ENCODE measurements at places on chromosomes 7 and 10. TPM values are rescaled to one million over a fixed set of nuclear protein-coding genes. Genes with fewer than 3 reads are reported as not detected.

- peak overlapping the region; percentile 50 for H3K4me3 ChIP-seq
- DNase-seq, result no peak
- no peaks in the 10 kb centered on the region for H3K27me3 ChIP-seq
- H3K4me1 ChIP-seq, result peaks cover 14% of the 10 kb centered on the region
Measured at GRCh38 chr10:116274064-116274904, 1.3 kb upstream of the GFRA1 start.

DNA sequence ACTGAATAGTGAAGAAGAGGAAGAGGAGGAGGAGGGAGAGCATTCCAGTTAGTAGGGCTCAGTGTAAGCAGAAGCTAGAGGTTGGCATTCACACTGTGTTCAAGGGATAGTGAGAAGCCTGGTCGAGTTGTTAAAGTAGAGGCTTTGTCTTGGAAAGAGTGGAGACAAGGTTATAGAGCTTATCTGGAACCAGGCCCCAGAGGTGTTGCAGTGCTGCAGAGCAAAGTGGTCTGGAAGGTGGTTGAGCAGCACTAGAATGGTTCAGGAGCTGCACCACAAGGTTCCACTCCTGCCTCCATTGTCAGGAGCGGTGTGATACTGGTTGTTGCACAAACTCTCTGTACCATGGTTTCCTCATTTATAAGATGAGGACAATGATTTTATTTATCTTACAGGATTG is 8.8 kb upstream of the PCGF5 start:
- H3K4me3 ChIP-seq, result no peak overlapping the region
- H3K4me1 ChIP-seq, result no peaks in the 10 kb centered on the region
- H3K36me3 ChIP-seq, result no peaks in the 10 kb centered on the region
- H3K27ac ChIP-seq, result no peak overlapping the region
- DNase-seq, result no peak
- H3K27me3 ChIP-seq, result no peaks in the 10 kb centered on the region

DNA sequence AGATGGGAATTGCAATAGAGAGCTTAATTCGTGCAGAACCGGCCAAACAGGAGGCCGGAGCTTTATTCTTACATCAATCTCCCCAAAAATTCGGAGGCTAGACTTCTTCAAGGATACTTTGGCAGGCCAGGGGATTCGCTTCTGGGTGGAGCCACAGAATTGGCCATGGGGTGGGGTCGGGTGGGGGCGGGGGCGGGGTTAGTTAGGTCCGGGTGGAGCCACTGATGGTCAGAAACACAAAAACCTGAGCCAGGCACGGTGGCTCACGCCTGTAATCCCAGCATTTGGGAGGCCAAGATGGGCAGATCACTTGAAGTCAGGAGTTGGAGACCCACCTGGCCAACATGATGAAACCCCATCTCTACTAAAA is 87.5 kb downstream of the SEPTIN14 start:
- no peak overlapping the region for H3K27ac ChIP-seq
- no peak overlapping the region for H3K4me3 ChIP-seq

DNA sequence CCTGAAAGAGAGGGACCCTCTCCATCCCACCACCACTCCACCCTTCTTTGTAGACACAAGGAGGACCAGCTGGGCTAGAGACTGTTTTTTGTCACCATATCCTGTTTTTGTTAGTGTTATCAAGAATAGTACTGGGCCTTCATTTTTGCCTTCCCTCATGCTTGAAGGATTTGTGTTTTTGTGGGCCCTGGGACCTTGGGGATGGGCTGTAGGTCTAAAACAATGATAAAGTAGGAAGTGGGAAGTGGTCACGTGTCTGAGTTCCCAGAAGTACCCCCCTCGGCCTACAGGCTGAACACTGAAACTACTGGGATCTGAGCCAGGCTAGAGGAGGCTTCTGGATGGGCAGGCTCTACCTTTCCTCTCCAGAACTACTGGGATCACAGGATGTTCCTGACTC is 8.9 kb downstream of the AGFG2 start:
- peak; percentile 52 for DNase-seq
- peaks cover 54% of the 10 kb centered on the region for H3K4me1 ChIP-seq

- H3K27me3 ChIP-seq, result no peaks in the 10 kb centered on the region
- DNase-seq, result no peak
- no peaks in the 10 kb centered on the region for H3K36me3 ChIP-seq
- no peak overlapping the region for H3K27ac ChIP-seq
Measured at GRCh38 chr10:98376485-98376884, 38.5 kb downstream of the PYROXD2 start.

- DNase-seq, result no peak
- no peak overlapping the region for H3K4me3 ChIP-seq
- no peaks in the 10 kb centered on the region for H3K27me3 ChIP-seq
- no peaks in the 10 kb centered on the region for H3K36me3 ChIP-seq
- H3K4me1 ChIP-seq, result no peaks in the 10 kb centered on the region
Measured at GRCh38 chr10:57638411-57638810, 629.3 kb downstream of the IPMK start.

GRCh38 chr10:103781329-103782061 is 73.9 kb downstream of the SH3PXD2A start:
- H3K27me3 ChIP-seq, result no peaks in the 10 kb centered on the region
- DNase-seq, result no peak
- no peaks in the 10 kb centered on the region for H3K36me3 ChIP-seq
- H3K27ac ChIP-seq, result no peak overlapping the region
- peaks cover 24% of the 10 kb centered on the region for H3K4me1 ChIP-seq
- H3K4me3 ChIP-seq, result no peak overlapping the region

DNA sequence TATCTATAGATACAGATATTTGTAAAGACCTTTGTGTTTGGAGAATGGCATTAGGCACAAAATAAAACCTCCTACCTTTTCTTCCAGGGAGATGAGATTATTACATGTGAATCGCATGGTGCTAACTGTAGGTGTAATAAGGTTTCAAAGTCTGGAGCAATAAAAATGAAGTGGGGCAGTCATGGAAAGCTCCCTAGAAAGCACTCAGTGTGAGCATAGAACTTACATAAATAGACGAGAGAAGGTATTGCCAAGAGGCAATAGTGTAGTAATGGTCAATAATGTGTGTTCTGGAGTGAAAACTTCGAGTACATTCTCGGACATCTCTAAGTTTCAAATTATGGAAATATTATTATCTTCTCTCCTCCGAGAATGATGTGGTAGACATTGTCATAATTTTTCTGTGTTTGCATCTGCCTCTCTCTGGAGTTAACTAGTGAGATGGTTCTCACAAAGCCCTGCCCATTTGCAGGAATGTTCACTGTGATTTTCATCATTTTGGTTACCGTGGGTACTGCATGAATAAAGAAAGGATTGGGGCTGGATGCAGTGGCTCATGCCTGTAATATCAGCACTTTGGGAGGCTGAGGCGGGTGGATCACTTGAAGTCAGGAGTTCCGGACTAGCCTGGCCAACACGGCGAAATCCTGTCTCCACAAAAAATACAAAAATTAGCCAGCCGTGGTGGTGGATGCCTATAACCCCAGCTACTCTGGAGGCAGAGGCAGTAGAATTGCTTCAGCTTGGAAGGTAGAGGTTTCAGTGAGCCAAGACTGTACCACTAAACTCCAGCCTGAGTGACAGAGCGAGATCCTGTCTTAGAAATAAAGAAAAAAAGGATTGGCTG is 10.6 kb downstream of the VIM start:
- H3K4me3 ChIP-seq, result no peak overlapping the region
- no peaks in the 10 kb centered on the region for H3K36me3 ChIP-seq
- no peaks in the 10 kb centered on the region for H3K27me3 ChIP-seq
- peaks cover 17% of the 10 kb centered on the region for H3K4me1 ChIP-seq
- DNase-seq, result no peak

DNA sequence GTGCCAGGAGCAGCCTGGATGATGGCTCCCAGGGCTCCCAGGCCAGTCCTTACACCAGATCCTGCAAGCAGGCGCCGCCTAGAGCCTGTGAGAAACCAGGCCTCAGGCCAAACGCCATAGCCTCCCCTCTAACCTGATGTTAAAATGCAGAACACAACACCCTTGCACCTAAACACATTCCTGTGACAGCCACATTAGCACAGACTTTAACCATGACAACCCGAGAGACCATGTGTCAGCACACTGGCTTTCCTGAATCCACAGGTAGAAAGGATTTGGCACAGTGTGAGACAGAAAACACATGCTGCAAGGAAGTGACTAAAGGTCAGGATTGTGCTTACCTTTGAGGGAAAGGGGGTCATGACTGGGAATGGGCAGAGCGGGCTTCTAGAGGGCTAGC is 59.9 kb downstream of the SGMS1 start:
- peaks cover 14% of the 10 kb centered on the region for H3K4me1 ChIP-seq
- H3K36me3 ChIP-seq, result no peaks in the 10 kb centered on the region
- H3K27me3 ChIP-seq, result no peaks in the 10 kb centered on the region
- H3K27ac ChIP-seq, result no peak overlapping the region
- H3K4me3 ChIP-seq, result no peak overlapping the region

- no peak overlapping the region for H3K4me3 ChIP-seq
- H3K4me1 ChIP-seq, result no peaks in the 10 kb centered on the region
- no peaks in the 10 kb centered on the region for H3K36me3 ChIP-seq
- H3K27ac ChIP-seq, result no peak overlapping the region
- DNase-seq, result no peak
- no peaks in the 10 kb centered on the region for H3K27me3 ChIP-seq
Measured at GRCh38 chr10:47245731-47246350, 54.2 kb upstream of the GDF10 start.

- H3K36me3 ChIP-seq, result no peaks in the 10 kb centered on the region
- H3K27ac ChIP-seq, result no peak overlapping the region
- no peaks in the 10 kb centered on the region for H3K27me3 ChIP-seq
- peak; percentile 32 for DNase-seq
Measured at GRCh38 chr7:36487756-36488336, 98.2 kb downstream of the ANLN start.

DNA sequence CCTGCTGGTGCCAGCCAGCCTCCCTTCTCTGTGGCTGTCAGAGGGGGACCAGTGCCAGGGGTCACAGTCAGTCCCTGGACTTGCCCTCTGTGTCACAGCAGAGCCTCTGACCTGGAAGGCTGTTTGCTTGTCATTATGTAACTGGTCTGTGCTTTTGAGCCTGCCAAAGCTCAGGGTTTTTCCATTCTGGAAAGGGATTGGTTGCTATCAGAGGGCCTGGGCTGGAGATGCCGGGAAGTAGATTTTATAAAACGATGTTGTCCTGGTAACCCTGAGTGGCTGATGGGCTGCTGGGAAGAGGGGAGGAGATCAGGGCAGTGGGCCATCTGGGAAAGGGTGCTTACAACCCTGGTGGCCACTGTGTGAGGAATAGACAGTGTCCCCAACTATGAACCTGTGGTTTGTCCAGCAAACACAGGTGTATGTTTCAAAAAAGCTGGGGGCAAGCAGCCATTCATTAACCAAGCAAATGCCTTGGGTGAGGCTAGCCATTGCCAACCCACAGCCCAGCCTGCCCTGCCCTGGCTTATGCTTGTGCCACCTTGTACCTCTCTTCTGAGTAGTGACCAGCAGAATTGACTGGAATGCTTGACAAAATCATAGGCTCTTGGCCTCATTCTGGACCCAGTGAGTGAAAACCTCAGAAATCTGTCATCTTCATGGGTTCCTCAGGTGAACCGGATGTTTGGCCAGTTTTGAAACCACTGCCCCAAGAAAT is 21.6 kb downstream of the SFTPD start:
- H3K27me3 ChIP-seq, result no peaks in the 10 kb centered on the region
- H3K27ac ChIP-seq, result peak overlapping the region; percentile 32

DNA sequence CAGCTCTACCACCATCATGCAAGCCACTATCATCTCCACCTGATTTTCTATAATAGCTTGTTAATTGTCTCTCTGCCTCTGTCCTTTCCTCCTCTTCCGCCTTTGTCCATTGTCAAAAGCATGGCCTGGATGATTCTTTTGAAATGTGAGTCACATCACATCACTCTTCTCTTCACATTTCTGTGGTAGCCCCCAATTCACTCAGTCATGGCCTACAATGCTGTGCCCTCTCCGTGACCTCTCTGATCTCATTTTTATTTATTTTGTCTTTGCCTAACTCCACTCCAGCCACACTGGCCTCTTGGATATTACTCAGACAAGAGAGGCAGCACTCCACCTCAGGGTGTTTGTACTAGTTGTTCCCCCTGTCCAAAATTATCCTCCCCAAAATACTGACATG is 4.9 kb upstream of the ABCB4 start:
- H3K27me3 ChIP-seq, result no peaks in the 10 kb centered on the region
- no peaks in the 10 kb centered on the region for H3K4me1 ChIP-seq
- no peaks in the 10 kb centered on the region for H3K36me3 ChIP-seq
- DNase-seq, result no peak
- H3K4me3 ChIP-seq, result no peak overlapping the region

GRCh38 chr10:60293581-60294175 is 96.0 kb downstream of the ANK3 start:
- H3K4me1 ChIP-seq, result no peaks in the 10 kb centered on the region
- H3K27me3 ChIP-seq, result no peaks in the 10 kb centered on the region
- no peak overlapping the region for H3K27ac ChIP-seq
- H3K4me3 ChIP-seq, result no peak overlapping the region
- DNase-seq, result no peak

DNA sequence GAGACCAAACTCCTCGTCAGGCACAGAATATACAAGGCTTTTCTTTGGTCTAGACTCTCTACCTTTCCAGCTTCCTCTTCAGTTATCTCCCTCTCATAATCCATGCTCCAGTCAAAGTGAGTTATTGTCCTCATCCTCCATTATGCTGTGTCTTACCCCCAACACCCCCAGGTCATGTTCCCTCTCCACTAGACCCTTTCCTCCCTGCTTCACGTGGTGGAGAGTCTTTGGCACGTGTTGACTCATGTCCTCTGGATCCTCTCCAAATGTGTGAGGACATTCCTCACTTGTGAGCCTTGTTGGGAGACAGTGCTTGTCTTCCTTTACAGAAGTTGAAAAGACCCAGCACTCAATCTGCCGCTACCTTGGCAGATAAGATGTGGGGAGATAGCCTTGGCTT is 36.0 kb upstream of the DLD start:
- H3K4me1 ChIP-seq, result peaks cover 6% of the 10 kb centered on the region
- H3K27ac ChIP-seq, result no peak overlapping the region
- no peaks in the 10 kb centered on the region for H3K27me3 ChIP-seq
- H3K36me3 ChIP-seq, result no peaks in the 10 kb centered on the region
- no peak overlapping the region for H3K4me3 ChIP-seq
- DNase-seq, result no peak

- peaks cover 20% of the 10 kb centered on the region for H3K4me1 ChIP-seq
- no peaks in the 10 kb centered on the region for H3K27me3 ChIP-seq
- peak; percentile 71 for DNase-seq
- no peak overlapping the region for H3K27ac ChIP-seq
Measured at GRCh38 chr10:44386546-44387052, 1.7 kb upstream of the CXCL12 start.

- no peaks in the 10 kb centered on the region for H3K36me3 ChIP-seq
- H3K27me3 ChIP-seq, result no peaks in the 10 kb centered on the region
- peak overlapping the region; percentile 85 for H3K27ac ChIP-seq
- peak overlapping the region; percentile 81 for H3K4me3 ChIP-seq
- peak; percentile 22 for DNase-seq
- peaks cover 10% of the 10 kb centered on the region for H3K4me1 ChIP-seq
Measured at GRCh38 chr7:43869867-43870240, 537 bp upstream of the MRPS24 start.

The AKR1C8 gene
- 7.5 TPM for total RNA-seq

The PLEKHS1 gene
- 0.31 TPM for total RNA-seq

The FAM25A gene
- not detected for total RNA-seq

The KNDC1 gene
- 19.8 TPM for total RNA-seq

The CHCHD3 gene
- total RNA-seq, result 47.9 TPM

Data from testis (tissue), 5 donors.